Dermis microvascular lymphatic vessel endothelial cell (primary cell): ENCODE measurements at places on chromosomes 2 and 18. TPM values are rescaled to one million over a fixed set of nuclear protein-coding genes. Genes with fewer than 3 reads are reported as not detected.

The GALNT14 gene
- 0.39 and 1.3 TPM in 2 replicates for total RNA-seq

The MYCN gene
- total RNA-seq = 3.2 and 7.2 TPM in 2 replicates

The ZNF385B gene
- not detected in 2 replicates for total RNA-seq

The RFX8 gene
- 0.13 and 0.51 TPM in 2 replicates for total RNA-seq

The DNAJC5G gene
- 0.39 and 1.0 TPM in 2 replicates for total RNA-seq

The ADGRF3 gene
- under 0.01 and 0.13 TPM in 2 replicates for total RNA-seq

The CDH2 gene
- total RNA-seq = 0.90 and 1.8 TPM in 2 replicates

The AKAIN1 gene
- total RNA-seq = not detected in 2 replicates

The RGPD4 gene
- total RNA-seq = not detected in 2 replicates

The DSG4 gene
- not detected in 2 replicates for total RNA-seq

The POTEJ gene
- 0.26 and 0.38 TPM in 2 replicates for total RNA-seq

The LRATD1 gene
- 3.6 and 7.2 TPM in 2 replicates for total RNA-seq

The ZFP36L2 gene
- total RNA-seq = 13.4 and 27.9 TPM in 2 replicates

The CHAC2 gene
- total RNA-seq = 4.4 and 6.4 TPM in 2 replicates

The SERPINB13 gene
- not detected in 2 replicates for total RNA-seq

The SPP2 gene
- not detected in 2 replicates for total RNA-seq

The SOWAHC gene
- total RNA-seq = 6.0 and 11.4 TPM in 2 replicates

The VIT gene
- 0.26 TPM in 1 of 2 replicates, not detected in the other for total RNA-seq

The MRO gene
- not detected in 2 replicates for total RNA-seq
